Right renal cortex interstitium (tissue), 3 donors: ENCODE measurements at places on chromosomes 1 and 21. TPM values are rescaled to one million over a fixed set of nuclear protein-coding genes. Genes with fewer than 3 reads are reported as not detected.

DNA sequence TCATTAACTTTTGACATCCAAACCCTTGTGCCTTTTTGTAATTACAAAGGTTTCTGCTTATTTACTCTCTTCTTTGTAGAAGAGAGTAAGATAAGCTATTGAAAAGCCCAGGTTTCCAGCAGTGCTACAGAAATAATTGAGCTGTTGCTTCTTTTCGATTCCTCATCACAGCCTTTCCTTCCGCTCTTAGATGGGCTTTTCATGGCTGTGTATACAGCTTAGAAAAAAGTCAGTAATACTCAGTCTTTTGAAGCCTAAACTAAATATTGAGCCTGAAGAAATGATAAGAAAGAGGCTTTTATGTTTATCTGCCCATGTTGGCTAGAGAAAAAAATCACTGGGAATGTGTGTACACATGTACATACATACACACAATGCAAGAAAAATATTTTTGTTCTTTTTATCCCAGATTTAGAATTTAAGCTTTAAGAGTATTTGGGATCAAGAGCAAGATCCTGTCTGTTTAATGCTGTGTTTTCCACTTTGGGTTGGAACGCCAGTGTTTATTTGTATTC is 172.4 kb downstream of the VPS13D start:
- no peak for DNase-seq

- DNase-seq, result no peak
Measured at GRCh38 chr1:213861841-213862240, 125.9 kb upstream of the PROX1 start.

DNA sequence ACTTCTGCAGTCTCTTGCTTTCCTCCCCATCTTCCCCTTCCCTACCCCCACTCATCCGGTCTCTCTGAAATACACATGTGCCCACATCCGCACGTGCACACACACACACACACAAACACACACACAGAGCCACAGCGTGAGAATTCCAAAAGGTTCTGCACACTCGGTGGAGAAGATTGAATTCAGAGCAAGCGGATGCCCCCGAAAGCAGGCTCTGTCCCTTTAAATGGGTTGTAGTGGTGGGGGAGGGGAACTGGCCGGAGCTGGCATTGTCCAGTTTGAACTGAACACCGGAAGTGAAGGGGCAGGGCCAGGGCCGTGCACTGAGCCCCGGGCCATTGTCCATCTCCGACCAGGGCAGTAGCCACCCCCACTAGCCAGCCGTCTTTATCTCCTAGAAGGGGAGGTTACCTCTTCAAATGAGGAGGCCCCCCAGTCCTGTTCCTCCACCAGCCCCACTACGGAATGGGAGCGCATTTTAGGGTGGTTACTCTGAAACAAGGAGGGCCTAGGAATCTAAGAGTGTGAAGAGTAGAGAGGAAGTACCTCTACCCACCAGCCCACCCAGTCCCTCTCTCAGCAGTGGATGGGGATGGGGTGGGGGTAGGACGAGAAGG is 1.3 kb upstream of the LIN28A start:
- no peak for DNase-seq

DNA sequence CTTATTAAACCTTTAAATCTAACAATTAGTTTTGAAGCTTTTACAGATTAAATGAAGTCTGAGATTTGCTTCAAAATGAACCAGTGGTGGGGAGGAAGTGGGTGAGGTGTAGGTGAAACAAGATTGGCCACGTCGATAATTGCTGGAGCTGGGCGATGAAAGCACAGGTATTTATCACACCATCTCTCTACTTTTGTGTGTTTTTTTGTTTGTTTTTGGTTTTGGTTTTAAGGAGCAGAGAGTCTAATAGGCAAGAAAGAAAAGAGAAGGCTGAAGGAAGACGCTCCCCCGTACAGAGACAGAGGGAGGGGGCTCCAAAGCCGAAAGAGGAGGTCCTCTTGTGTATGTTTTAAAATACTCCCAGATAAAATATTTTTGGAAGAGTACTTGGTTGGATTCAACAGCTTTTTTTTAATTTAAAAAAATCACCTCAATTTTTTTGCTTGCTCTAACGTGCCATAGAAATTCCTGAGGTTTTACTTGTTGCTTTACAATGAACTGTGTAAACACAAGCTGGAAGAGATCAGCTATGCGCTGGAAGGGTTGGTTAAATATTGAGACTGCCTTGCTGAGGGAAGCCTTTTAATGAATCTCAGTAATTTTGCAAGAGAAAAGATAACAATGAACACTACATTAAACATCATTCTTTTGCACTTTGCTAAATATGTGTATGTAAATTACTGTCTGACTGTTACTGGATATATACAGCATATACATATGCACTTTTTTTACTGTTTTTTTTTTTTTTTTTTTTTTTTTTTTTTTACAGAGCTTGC is 6.7 kb upstream of the LGALS8 start:
- DNase-seq, result no peak

DNA sequence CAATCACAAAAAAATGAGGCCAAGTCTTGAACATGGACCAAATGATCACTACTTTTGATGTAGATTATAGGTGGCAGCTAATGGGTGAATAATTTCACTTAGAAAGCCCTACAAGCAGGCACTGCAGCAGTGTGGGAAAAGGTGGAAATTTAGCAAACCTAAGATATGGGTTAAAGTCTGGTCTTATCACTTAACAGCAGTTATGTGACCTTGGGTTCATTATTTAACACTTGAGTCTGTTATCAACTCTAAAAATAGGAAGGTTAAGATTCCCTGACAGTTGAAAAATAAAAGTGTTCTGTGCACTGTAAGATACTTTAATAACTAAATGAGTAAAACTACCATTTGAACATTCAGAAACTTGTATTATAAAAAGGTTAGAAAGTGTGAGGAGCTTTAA is 47.5 kb downstream of the SSX2IP start:
- no peak for DNase-seq

Gene NBPF6
- not detected for polyA plus RNA-seq

DNA sequence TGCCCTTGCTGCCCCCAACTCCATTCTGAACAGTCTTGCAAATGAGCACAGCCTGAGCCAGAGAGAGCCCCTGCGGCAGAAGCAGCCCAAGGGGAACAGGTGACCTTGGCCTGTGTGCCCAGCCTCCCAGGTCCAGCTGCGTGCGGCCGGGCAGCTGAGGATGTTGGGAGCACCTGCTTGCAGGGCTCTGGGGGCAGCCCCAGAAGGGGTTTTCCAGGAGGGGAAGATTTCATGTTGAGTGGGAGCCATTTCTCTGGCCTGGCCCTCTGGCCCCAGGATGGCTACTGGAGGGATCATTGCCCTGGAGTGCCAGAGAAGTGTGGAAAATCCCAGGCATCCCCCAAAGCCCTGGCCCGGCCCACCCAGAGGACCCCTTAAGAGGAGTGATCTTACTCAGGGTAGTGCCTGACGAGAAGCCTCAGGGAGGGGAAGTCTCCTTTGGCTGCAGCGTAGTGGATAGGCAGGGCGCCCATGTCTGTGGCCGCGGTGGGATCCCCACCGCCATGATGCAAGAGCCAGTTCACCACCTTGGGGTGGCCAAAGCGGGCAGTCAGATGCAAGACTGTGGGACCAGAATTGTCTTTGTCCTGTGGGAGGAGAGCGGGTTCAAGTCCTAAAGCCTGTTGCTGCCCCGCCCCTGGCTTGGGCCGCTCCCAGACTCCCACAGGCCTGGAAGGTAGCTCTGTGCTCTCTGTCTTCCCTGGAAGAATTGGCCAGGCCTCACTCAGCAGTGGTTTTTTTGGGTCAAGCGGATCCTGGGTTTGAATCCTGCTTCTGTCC is 20.6 kb upstream of the RNU1-4 start:
- DNase-seq, result no peak

GRCh38 chr1:225451840-225452515 is 24.1 kb upstream of the LBR start:
- DNase-seq, result no peak

- no peak for DNase-seq
Measured at GRCh38 chr1:192933744-192934143, 124.9 kb downstream of the RGS2 start.

GRCh38 chr1:222105393-222105737 is 363.5 kb upstream of the DUSP10 start:
- DNase-seq, result no peak

Gene ITGB2
- polyA plus RNA-seq, result 8.1 TPM

DNA sequence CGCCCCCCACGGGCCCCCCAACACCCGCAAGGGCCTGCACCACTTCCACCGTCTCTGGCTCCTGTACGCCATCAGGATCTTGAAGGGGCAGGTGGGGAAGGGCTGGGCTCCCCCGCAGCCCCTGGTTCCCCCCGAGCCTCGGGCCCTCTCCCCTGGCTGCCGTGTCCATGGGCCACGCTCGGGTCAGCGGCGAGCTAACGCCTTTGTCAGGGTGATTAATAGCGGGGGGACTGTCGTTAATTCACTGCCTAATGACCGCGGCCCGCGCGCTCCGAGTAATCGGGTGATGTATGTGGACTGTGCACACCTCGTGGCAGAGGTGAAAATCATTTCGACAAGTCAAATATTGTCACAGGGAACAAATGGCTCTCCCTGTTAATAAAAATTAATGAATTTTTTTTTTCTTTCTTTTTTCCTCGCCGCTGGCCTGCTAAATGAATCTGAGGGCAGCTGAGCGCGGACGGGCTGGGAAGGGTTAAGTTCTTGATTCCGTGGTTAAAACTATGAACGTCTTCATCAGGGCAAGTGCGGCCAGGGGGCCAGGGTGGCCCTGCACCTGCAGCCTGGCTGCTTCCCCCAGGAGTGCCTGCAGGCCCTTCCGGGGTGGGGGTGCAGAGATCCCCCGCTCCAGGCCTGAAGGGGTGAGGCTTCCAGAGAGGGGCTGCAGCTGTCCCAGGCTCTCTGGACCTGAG is 100.8 kb downstream of the PRDM16 start:
- DNase-seq, result no peak

Gene SLAMF9
- not detected for polyA plus RNA-seq

Gene MSH4
- 0.22 TPM for polyA plus RNA-seq

DNA sequence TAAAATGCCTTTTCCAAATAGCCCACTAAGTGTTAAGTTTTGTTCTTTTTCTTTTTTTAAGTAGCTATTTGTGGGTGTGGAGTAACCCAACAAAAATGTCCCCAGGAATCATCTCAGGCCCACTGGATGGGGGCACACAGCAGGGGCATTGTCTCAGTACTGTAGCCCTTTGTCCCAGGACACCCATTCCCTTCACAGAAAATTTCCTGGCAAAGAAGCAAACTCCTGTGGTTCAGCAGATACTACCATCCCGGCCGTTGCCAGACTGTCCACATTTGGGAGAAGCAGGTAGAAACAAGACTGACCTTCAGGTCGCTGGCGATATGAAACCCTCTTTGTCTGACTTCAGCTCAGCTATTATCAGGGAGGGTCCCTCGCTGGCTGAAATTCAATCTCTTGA is 23.7 kb upstream of the SRRM1 start:
- no peak for DNase-seq

GRCh38 chr1:113197719-113198330 is 124.8 kb downstream of the LRIG2 start:
- no peak for DNase-seq

- DNase-seq, result no peak
Measured at GRCh38 chr1:25572708-25573590, 29.5 kb downstream of the LDLRAP1 start.

DNA sequence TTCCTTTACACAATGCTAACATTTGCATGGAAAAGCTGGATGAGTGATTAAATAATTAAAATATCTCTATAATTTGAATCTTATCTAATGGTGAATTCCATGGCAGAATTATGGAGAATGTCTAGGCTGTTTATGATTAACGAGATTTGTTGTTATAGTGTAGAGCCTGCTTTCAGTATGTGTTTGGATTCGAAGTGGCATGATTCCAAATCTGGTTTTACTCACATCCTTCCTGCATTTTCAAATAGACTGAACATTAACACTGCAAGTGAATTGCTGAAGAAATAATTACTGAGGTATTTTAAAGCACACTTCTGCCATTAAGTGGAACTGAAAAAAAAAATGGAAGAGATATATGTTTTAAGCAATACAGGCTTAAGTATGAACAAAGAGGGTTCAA is 5.1 kb upstream of the NEK7 start:
- DNase-seq, result no peak

GRCh38 chr1:219472596-219472995 is 140.3 kb downstream of the ZC3H11B start:
- no peak for DNase-seq

Gene KRTAP21-2
- not detected for polyA plus RNA-seq
